ENCODE measurements at places on chromosomes 4 and X.

- DNase-seq: no peak
Measured at GRCh38 chrX:71454222-71454621, 78.7 kb upstream of the OGT start.

GRCh38 chrX:98459669-98460068, 1576.0 kb downstream of the RPA4 start:
- no peak for DNase-seq

DNA sequence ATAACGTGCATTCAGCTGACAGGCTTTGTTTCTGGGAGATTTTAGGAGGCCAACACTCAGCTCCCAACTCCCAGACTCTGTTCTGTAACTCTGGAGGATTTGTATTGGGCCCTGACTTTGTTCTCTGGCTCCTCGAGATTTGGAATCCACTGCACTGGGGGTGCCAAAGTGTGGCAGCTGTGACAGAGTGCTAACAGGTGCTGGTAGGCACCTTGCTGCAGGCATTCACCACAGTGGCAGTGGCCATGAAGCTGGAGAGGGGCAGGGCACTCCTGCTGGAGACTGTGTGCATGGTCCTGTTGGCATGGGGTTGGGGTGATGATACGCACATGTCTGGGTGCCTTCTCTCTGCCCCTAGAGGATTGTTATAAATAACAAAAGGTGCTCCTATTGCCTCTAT, 1094.9 kb upstream of the SLIT2 start:
- no peak for DNase-seq

DNA sequence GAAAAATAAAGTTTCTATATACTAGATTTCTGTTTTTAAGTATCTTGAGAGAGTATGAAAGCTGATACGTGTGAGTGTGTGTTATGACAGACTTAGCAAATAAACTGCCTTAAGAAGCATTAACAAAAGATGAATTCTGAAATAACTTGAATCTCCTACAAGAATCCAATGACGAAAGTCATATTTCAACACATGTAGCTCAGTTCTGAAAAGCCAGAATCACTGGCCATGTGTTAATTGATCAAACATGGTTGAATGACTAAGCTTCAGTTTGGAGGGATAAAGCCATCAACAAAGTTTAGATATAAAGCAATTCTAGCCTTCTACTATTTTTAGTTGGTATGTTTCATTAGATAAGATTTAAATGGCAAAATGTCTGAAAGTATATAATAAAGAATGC, 88.5 kb upstream of the ETNPPL start:
- DNase-seq: no peak

GRCh38 chrX:1307626-1308340, 28.8 kb upstream of the IL3RA start:
- no peak for DNase-seq

DNA sequence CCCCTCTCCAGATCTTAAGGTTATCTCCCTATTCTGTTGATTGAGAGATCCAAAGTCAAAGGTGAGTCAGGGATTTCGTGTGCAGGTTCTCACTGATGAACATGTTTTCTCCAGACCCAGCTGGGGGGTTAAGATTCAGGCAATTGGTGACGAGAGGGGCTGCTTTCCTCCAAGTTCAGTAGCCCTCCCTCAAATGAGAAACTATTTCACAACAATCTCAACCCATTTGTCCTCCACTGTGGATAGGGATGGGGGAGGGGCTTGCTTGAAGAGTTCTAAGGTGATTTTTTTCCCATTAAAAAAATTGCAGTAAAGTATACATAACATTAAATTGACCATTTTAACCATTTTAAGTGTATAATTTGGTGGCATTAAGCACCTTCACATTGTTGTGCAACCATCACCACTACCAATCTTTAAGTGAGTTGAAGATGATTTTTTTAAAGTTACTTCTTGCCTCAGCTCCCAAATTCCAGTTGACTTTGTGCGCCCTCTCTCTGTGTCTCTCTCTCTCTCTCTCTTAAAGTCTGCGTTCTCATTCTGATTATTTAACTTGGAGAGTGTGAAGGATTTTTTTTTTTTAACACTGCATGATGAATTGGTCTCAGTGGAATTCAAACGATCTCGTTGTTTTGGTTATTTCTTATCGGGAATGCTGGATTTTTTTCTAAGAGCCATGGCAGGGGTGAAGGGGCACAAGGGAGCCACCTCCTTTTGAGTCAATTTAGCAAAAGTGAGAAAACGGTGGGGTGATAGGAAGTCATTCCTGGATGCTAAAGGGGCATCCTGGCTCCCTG, 175.9 kb downstream of the SHROOM3 start:
- no peak for DNase-seq

GRCh38 chr4:7660176-7661039, 225.7 kb upstream of the PSAPL1 start:
- DNase-seq: no peak

GRCh38 chr4:108036213-108036612, 46.5 kb downstream of the HADH start:
- DNase-seq: peak; percentile 91

GRCh38 chr4:184459413-184459812, 14.9 kb downstream of the IRF2 start:
- no peak for DNase-seq

DNA sequence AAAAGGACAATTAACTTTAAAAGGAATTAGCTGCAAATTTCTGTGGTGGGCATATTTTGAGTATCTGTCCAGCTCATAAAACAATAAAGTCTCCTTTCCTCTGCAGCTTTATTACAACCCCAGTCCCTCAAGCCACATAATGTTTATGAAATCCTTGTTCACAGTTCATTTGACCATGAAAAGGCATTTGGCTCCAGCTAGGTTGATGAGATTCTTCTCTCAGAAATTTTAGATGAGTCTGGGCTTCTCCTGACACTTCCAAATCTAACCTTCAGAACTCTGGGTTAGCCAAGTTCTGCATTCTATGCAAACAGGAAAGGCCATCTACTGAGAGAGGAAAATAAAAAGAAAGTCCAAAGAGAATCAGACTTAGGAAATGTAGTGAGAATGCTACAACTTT, 156.8 kb downstream of the GRXCR1 start:
- DNase-seq: no peak

DNA sequence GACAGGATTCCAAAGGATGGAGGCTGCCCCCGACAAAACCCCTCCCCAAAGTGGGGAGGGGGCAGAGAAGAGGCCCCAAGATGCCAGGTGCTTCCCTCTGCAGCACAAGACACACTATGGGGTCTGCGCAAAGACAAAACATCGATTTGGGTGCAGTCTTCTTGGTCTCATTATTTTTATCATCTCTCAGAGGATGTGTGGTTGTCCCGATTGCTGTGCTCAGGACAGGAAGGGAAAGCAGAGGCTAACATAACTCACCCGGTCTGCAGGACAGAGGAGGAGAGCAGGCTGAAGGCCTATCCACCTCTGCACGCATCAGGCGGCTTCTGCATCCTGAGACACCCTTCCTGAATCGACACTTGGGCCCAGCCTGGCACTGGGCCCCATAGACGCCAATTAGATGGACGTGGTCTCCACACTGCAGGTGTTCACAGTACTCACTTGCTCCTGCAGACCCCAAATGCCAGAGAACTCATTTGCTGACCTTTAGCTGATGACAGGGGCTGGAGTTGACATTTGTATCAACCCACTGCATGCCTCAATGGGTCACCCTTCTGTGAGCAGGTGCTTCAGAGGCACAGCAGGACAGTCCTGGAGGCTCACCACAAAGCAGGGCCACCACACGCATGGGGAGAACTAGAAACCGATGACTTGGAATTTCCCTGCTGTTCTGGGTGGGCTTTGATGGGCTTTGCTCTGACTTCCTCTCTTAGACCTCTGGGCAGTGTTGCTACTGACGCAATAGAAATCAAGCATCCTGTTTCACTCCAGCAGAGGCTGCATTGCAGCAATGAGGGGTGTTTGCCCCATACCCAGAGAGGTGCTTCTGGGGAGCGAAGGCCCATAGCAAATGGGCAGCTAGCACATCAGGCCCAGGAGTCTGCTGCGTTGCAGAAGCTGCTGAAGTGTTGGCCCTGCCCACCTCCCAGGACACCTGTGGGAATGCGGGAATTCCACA, 96.3 kb upstream of the ENPP6 start:
- no peak for DNase-seq

GRCh38 chr4:4591071-4591470, 49.2 kb upstream of the STX18 start:
- DNase-seq: no peak

DNA sequence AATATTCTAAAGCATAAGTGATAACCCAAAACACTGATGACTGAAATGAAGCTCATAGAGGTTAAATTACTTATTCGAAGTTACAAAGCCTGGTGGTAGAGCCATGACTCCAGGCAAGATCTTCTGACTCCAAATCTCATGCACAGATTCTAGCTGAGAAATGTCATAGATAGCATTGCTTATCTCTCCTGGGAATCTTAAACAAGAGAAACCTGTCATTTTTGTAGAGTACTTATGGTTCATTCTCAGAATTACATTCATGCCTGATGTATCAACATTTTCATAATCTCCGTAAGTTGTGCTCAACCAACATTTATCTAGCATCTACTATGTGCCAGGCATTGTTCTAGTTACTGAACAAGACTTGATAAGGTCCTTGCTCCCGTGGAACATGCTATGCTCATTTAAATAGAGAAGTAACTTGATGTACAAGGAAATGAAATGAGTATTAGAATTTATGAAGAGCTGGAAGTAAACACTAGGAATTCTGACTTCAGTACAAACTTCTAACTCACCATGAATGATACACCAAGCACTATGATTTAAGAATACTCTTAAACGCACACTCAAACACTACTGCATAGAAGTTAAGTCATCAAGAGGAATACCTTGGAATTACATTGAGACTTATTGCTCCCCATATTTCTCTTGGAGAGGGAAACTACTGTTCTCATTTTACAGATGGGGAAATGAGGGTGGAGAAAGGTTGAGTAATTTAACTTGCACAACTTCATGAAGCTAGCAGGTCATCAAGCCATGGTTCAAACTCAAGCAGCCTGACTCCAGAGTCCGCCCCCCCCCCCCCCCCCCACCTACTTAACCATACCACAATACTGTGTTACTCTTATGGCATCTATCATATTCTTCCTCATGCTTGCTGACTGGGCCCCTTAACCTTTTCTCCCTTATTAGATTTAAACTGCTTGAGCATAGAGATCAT, 45.4 kb downstream of the MBNL3 start:
- no peak for DNase-seq

- DNase-seq: no peak
Measured at GRCh38 chr4:112514647-112515197, 1.3 kb downstream of the NEUROG2 start.

DNA sequence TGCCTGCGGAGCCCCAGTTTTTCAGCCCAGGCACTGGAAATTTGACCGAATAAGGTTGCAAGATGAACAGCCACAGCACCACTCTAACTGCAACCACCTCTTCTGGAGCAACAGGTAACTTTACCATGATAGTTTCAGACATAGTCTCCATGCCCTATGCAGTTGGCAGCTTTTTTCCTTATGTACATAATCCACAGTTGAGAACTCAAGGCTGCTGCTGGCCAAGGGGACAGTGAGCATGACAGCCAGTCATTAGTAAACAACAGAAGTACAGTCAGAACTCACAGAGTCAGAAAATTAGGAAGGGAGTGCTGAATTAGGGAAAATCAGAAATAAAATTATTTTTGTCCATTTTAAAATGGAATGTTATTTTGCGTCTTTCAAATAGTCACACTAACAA, 192.7 kb upstream of the NHS start:
- DNase-seq: no peak

GRCh38 chrX:20441123-20441522, 174.4 kb upstream of the RPS6KA3 start:
- DNase-seq: no peak

- DNase-seq: no peak
Measured at GRCh38 chr4:155759372-155760252, 791 bp downstream of the GUCY1B1 start.

- DNase-seq: no peak
Measured at GRCh38 chr4:109113521-109113920, 188.9 kb downstream of the COL25A1 start.

- DNase-seq: no peak
Measured at GRCh38 chrX:68647156-68647957, at the start of gene STARD8. TSS of gene STARD8 (plus strand) at chrX:68647666. CDS start at chrX:68647883, 217 bp downstream.

DNA sequence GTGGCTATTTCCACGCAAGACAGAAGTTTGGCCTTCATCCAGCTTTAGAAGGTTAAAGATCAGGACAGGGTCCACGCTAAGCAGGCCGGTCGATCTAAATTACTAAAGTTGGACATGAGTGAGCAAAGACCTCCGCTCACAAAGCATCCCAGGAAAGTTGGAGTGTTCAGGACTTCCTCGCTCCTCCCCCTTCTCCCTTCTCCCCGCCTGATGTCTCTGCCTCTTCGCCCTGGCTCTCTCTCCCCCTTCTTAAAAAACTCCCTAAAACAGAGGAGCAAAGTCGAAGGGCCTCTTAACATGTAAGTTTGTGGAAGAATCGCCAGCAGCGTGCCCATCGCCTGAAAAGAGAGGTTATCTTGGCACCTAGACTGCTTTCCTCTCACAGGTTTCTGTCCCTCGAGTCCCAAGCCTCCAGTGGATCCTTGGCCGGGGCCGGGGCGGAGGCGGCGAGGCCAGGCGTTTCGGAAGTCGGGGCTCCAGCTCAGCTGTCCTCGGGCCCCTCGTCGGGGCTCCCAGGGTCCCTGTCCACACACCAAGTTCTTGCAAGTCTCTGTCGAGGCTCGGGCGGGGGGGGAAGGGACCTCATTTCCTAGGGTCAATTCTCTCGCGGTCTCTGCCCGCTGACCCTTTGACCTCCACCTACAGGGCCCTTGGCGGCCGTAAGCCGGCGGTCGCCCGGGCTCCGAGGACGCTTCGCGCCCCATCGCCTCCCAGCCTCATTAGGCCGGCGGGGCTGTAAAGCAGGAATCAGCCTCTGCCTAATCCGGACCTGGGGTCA, 7.6 kb downstream of the ZIC3 start:
- DNase-seq: no peak

GRCh38 chr4:29259556-29259955, 1460.6 kb upstream of the PCDH7 start:
- DNase-seq: no peak

DNA sequence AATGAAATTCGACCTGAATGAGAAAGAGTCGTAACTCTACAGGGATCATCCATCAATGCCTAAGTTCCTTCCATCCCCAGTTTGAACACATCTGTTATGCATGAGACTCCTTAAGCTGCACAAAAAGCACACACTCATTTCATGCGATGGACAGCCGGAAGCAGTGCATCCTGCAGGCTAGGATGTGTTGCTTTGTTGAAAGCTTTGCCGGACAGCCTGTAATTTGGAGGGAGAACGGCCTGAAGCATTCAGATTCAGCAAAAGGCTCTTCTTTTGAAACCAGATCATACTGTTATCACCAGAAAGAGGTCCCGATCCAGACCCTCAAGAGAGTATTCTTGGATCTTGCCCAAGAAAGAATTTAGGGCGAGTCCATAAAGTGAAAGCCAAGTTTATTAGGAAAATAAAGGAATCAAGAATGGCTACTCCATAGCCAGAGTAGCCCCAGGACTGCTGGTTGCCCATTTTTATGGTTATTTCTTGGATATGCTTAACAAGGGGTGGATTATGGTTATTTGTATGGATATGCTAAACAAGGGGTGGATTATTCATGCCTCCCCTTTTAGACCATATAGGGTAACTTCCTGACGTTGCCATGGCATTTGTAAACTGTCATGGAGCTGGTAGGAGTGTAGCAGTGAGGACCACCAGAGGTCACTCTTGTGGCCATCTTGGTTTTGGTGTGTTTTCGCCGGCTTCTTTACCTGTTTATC, 48.1 kb upstream of the DHRSX start:
- DNase-seq: no peak

- no peak for DNase-seq
Measured at GRCh38 chrX:46727441-46727840, 31.5 kb downstream of the SLC9A7 start.
